ENCODE measurements at places on chromosomes 16 and 17.
A peak's percentile ranks its signal among the peaks of the same experiment; 100 is the strongest.

DNA sequence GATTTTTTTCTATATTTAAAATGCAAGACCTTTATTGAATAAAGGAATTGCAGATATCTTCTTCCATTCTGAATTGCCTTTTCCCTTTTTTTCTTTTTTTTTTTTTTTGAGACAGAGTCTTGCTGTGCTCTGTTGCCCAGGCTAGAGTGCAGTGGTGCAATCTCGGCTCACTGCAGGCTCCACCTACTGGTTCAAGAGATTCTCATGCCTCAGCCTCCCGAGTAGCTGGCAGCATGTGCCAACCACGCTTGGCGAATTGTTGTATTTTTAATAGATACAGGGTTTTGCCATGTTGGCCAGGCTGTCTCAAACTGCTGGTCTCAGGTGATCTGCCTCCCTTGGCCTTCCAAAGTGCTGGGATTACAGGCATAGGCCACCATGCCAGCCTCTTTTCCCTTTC, 151.5 kb downstream of the CEP112 start:
- no peak for DNase-seq

GRCh38 chr16:27321013-27321915, 7.5 kb downstream of the IL4R start:
- peak; percentile 63 for DNase-seq

- no peak for DNase-seq
These were observed 42.6 kb downstream of the CFAP20 start for GRCh38 chr16:58086381-58087208.

- DNase-seq = no peak
These were observed 9.8 kb downstream of the CMTM3 start for GRCh38 chr16:66614161-66614802.

DNA sequence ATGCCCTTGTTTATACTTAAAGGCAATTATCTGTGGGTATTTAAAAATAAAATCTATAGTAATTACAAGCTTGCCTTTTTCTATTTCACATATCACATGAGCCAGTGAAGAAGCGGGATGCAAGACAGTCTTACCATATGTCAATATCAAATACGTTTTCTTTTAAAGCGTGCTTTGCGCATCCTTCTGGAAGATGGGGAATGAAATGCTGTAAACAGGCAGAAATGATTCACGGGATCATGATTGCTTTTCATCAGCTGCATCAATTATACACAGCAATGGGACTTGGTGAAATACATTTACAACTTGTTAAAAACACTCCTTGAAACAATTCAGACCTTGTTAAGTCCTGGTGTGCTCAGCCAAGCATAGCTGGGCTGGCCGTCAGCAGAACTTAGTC, 72.5 kb downstream of the WSCD1 start:
- no peak for DNase-seq

GRCh38 chr17:76447931-76448652, 4.9 kb downstream of the UBE2O start:
- no peak for DNase-seq

GRCh38 chr16:78504401-78504851, 405.0 kb downstream of the WWOX start:
- DNase-seq = no peak

GRCh38 chr16:10664720-10665126, 30.0 kb downstream of the TEKT5 start:
- no peak for DNase-seq

GRCh38 chr16:263944-264343, 11.8 kb downstream of the RGS11 start:
- DNase-seq = no peak

DNA sequence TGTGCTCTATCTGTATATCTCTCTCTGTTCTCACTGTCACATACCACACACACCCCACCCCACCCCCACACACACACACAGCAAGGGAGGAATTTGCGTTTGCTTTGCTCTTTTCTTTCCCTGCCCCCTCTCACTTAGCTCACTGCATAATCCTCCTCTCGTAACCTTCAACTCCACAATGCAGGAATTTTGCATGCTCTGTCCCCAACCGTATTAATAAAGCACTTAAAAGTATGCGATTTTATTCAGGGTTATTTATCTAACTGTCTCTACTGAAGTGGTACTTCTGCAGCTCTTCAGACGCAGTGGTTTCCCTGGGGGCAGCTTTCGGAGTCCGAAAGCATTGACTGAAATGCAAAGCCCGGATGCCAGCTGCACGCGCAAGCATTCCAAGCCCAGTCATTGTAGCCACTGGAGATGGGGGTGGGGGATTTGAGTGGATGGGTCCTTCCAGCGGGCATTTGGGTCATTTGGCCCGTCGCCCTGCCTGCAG, 105.4 kb upstream of the RBFOX1 start:
- no peak for DNase-seq

DNA sequence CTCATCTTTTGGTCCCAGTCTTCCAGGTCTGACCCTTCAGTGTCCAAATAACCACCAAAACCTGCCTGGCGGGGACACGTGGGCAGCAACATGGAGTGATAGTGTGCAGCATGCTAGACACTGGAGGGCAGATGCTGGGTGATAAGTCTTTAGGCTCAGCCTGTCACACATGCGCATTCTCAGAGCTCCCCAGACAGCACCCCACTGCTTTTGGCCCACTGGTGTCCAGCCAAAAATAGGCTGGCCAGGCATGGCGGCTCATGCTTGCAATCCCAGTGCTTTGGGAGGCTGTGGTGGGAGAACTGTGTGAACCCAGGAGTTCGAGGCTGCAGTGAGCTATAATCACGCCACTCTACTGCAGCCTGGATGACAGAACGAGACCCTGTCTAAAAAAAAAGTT, 12.3 kb downstream of the GINS2 start:
- no peak for DNase-seq

- DNase-seq = no peak
These were observed 15.9 kb downstream of the POLR3K start for GRCh38 chr16:37511-37910.

- DNase-seq = no peak
These were observed 477 bp upstream of the ARHGAP27 start for GRCh38 chr17:45433159-45433535.

- DNase-seq = no peak
These were observed 321.4 kb upstream of the TNRC6C start for GRCh38 chr17:77636835-77637817.

DNA sequence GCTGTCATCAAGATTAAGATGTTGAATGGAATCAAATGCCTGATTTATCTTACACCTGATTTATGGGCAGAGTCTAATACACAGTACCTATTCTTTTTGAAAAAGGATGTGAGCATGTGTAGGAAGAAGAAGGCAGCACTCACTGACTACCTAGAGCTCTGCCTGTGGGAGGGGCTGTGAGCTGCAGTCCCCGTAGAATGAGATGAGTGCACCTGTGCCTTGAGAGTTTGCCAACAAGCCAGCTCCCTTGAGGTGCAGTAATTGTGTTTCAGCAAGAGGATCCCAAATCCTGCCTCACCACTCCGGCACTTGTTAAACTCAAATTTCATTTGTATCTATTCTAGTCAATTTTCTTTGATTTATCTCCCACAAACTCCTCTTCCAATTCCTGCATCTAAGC, 46.0 kb downstream of the CDH11 start:
- no peak for DNase-seq

DNA sequence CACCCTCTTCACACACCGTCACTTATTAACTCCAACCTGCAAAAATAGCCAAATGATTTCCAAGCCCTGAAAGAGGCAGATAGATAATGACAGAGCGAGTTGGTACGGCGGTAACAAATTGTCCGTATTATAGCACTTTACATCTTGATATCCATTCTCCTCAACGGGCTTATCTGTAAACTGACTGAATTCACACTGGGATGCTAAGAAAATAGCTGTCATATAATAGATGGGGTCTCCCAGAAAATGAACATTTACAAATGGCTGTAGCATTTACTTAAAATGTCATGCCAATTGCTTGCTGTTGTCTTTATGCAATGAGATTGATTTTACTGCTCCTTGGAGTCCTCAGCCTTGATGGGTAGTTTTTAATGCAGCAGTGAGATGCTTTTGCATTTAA, 225.8 kb upstream of the SDK2 start:
- DNase-seq = no peak

GRCh38 chr17:7356072-7356549, 1.2 kb downstream of the TMEM95 start:
- DNase-seq = no peak

- no peak for DNase-seq
These were observed 39.7 kb downstream of the MRTFB start for GRCh38 chr16:14110728-14111251.

DNA sequence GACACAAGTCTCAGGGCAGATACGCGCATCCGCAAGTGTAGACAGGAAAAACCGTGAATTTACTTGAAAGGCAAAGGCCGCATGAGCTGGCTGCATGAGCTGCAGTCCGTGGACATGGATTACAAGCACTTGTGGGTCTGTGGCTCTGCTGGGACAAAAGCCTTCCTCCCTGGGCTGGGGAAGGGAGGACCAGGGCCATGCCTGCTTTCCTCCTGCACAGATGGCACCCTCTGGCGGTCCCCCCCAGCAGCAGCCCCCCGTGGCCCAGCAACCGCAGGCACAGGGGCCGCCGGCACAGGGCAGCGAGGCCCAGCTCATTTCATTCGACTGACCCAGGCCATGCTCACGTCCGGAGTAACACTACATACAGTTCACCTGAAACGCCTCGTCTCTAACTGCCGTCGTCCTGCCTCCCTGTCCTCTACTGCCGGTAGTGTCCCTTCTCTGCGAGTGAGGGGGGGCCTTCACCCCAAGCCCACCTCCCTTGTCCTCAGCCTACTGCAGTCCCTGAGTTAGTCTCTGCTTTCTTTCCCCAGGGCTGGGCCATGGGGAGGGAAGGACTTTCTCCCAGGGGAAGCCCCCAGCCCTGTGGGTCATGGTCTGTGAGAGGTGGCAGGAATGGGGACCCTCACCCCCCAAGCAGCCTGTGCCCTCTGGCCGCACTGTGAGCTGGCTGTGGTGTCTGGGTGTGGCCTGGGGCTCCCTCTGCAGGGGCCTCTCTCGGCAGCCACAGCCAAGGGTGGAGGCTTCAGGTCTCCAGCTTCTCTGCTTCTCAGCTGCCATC, 1.7 kb upstream of the MRPL12 start:
- DNase-seq = peak; percentile 2

- DNase-seq = no peak
These were observed 46.8 kb downstream of the MRPS23 start for GRCh38 chr17:57803021-57803420.

GRCh38 chr17:59874376-59874775, 18.4 kb downstream of the TUBD1 start:
- DNase-seq = no peak

DNA sequence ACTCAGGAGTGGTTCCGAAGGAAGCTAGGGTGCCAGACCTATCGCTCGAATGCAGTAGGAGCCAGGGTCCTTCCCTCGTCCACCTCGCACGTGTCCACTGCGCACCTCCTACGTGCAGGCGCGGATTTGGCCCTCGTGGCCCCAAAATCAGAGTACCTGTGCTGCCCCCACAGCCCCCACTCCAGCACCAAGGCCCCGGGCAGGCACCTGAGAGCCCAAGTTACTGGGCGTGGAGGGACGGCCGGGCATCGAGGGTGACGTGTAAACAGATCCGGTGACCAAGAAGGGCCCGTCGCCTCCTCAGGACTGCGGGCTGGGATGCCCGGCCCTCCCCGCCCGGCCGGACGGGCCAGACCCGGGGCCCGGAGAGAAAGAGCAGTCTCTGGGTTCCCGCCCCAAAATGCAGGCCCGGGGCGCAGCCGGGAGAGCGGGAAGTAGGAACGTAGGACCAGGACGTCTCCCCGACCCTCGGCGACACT, 492 bp downstream of the SLC25A39 start:
- DNase-seq = no peak

DNA sequence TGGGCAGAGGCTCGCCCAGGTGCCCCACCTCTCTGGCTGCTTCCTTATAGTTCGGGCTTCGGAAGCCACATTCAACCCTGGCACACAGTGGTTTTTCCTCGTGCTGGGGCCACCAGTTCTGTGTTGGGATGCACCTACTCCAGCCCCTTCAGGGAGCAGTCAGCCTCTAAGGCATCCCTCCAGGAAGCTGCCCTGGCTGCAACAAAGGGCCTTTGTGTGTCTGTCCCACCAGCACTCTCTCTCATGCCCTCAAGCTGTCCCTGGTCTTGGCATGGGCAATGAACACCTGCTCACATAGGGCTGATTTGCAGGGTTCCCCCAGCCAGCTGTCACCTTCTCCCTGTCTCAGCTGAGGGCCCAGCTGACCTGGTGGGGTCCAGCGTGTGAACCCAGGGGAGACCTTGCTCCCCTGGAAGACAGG, 754 bp upstream of the NOXO1 start:
- DNase-seq = no peak

GRCh38 chr16:77723108-77723514, 797 bp downstream of the NUDT7 start:
- DNase-seq = no peak

DNA sequence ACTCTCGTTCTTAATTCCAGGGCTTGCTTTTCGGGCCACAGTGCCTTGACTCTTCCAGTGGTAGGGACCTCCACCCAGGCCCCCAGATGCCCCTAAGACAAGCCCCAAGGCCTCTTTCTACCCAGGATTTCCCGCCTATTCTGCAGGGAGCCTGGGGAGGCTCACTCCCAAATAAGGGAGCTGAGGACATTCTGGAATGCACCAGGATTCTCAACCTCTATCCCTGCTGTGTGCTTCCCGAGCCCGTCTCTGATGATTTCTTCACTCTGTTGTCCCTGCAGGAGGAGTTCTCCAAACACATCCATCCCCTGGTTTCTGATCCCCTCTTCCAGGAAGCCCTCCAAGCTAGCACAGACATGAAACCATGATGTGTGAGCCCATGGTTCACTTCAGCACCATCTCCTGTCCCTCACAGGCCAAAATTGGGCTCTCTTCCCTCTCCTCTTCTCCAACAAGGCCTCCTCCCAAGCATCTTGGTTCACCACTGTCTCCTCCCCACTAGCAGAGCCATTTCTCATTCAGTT, 255.9 kb downstream of the KATNIP start:
- DNase-seq = no peak

DNA sequence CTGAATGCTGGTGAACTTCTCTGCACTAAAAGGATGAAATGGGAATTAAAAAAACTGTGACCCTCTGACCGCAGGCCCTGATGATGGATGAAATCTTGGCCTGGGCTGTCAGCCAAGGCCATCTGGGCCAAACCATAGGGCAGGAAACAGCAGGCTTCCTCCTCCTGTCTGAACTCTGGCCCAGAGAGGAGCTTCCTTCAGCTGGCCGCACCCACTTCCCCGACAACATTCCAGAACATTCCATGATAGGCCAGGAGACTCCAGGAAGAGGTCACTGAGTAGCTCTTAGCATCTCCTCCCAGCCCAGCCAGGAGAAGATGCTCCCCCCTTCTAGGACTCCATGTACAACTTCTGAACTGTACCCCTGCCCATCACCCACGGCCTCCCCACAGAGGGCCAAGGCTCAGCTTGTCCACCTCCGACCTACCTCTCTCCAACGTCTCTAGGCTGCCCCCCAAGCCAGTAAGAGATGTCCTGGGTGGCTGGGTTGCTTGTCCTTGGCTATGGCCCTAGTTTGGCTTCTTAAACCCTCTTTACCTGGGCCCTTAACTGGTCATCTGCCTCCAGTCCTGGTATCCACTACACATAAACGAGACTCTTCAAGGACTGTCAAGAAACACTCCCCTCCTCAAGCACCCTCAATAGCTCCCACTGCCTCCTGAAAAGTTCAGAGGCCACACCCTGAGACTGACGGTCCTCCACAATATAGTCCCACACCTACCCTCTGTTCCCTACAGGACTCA, 1.7 kb downstream of the RPH3AL start:
- peak; percentile 45 for DNase-seq

GRCh38 chr17:64218066-64218465, 45.0 kb downstream of the TEX2 start:
- no peak for DNase-seq

Data from foreskin keratinocyte (primary cell).